ENCODE measurements at places on chromosomes 2 and 18.
A peak's percentile ranks its signal among the peaks of the same experiment; 100 is the strongest.

- DNase-seq, result no peak
These were observed 188.1 kb downstream of the CAMKMT start for GRCh38 chr2:44549856-44550255.

GRCh38 chr18:58998401-58999203 is 133.9 kb downstream of the ZNF532 start:
- DNase-seq, result no peak

DNA sequence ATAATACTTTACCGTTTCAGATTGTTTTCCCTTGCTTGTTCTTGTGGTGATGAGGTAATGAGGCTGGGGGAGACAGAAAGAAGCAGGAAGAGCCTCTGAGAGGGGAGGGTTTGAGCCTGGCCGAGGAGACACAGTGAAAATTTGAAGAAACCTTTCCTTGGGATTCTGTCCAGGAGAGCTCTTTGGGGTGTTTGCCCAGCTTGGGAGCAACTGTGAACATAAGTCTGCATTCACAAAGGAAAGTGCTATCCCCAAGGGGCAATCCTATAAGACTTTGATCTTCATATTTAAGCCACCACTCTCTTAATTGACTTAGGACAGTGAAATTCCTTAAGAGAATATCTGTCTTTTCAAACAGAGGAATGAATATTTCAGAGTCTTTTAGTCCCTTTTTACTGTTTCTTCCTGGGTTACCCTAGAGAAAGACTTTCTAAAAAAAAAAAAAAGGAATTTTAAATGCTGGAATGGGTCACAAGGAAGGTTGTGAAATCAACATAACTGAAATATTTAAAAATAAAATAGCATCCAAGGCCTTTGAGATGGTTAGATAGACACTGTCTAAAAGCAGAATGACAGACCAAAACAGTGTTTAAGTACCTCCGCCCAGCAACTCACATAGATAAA is 52.5 kb upstream of the STAM2 start:
- DNase-seq, result no peak

- no peak for DNase-seq
These were observed 467.5 kb upstream of the CHST9 start for GRCh38 chr18:27652480-27653121.

DNA sequence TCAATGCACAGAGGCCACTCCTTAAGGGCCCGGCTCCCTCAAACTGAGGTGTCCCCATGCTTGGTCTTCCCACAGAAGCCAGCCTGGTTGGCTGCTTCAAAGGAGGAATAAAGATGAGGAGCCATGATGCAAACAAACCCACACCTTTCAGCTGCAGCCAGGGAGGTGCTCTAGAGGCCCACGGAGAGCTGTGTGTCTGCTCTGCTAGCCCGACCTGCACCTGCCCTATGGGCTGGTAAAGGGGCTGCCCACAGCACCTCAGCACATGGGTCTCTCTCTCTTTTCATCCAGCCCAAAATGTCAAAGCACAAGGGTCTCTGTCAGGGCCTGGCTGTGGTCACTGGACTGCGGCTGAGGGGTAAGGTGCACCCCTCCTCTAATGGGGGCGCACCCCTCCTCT is 132.1 kb downstream of the MSH2 start:
- no peak for DNase-seq

- DNase-seq, result peak; percentile 92
These were observed 84.0 kb upstream of the PELI1 start for GRCh38 chr2:64228126-64228678.

GRCh38 chr2:200405599-200406298 is 99.3 kb downstream of the SPATS2L start:
- peak; percentile 69 for DNase-seq

Data from SHP77 treated with DMSO at 0.1 percent for 48 hours (cell line).